Osteocyte (in vitro differentiated cells): ENCODE measurements at places on chromosomes 3 and 15.
A peak's percentile ranks its signal among the peaks of the same experiment; 100 is the strongest.

DNA sequence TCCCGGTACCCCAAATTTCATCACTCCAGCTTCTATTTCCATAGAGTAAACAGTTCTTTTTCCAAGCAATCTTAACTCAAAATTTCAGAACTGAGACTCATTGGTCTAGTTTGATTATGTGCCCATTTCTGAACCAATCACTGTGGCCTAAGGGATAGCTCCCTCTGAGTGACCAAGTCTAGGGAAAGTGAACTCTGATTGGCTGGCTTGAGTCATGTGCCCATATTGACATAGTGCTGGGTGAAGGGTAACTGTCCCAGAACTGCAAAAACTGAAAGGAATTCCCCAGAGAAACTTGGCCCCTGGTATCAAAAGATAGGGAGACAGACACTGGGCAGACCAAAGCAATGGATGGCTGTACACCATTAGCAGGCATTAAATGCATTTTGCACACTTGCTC, 171.2 kb upstream of the WNT5A start:
- H3K27ac ChIP-seq, result no peak overlapping the region
- peaks cover 4% of the 10 kb centered on the region for H3K27me3 ChIP-seq
- no peak overlapping the region for H3K4me3 ChIP-seq

DNA sequence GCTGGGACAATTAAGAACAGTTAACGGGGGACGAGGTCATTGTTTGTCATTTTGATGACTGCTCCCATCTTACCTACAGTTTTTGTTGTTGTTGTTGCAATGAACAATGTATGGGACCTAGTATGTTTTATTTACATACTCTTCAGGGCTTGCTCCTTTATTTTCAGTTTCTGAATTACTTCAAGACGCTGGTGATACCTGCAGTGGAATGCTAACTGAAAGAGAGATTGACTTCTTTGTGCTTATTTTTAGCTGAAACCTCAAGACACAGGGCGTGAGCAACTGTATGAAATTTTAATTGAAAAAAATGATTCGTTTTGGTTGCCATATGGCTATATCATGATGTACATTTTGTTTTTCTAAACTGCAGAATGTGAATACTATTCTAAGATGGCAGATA, 297.9 kb downstream of the EDEM1 start:
- no peak for DNase-seq
- no peak overlapping the region for H3K4me3 ChIP-seq
- H3K27me3 ChIP-seq, result no peaks in the 10 kb centered on the region
- H3K36me3 ChIP-seq, result no peaks in the 10 kb centered on the region
- H3K4me1 ChIP-seq, result no peaks in the 10 kb centered on the region
- H3K27ac ChIP-seq, result no peak overlapping the region

DNA sequence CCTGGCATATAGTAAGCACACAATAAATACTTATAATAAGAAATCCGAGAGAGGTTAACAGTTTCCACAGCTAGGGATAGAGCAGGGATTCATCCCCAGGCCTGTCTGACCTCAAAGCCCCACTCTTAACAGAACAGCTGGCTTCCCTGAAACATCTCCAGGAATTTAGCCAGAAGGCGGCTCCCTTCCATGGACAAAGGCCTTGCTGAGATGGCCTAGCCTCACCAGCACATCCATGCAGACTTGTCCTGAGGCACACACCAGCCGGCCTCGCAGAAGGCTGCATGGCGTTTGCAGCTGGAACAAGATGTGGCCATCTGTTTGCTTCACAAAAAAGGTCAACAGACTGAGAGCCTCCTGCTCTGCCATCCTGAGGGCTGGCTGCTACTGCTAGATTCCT, 245.4 kb downstream of the SLCO3A1 start:
- H3K4me3 ChIP-seq, result no peak overlapping the region
- no peaks in the 10 kb centered on the region for H3K4me1 ChIP-seq
- H3K36me3 ChIP-seq, result no peaks in the 10 kb centered on the region
- peaks cover 24% of the 10 kb centered on the region for H3K27me3 ChIP-seq
- H3K27ac ChIP-seq, result no peak overlapping the region

- no peak overlapping the region for H3K27ac ChIP-seq
- H3K4me1 ChIP-seq, result peaks cover 4% of the 10 kb centered on the region
- H3K36me3 ChIP-seq, result peaks cover 6% of the 10 kb centered on the region
- DNase-seq, result no peak
These were observed 136.0 kb upstream of the DAZL start for GRCh38 chr3:16741103-16741758.

GRCh38 chr3:3221528-3221927, 42.0 kb upstream of the CRBN start:
- no peaks in the 10 kb centered on the region for H3K36me3 ChIP-seq
- no peaks in the 10 kb centered on the region for H3K4me1 ChIP-seq
- H3K4me3 ChIP-seq, result no peak overlapping the region
- DNase-seq, result no peak
- H3K27ac ChIP-seq, result no peak overlapping the region
- no peaks in the 10 kb centered on the region for H3K27me3 ChIP-seq

DNA sequence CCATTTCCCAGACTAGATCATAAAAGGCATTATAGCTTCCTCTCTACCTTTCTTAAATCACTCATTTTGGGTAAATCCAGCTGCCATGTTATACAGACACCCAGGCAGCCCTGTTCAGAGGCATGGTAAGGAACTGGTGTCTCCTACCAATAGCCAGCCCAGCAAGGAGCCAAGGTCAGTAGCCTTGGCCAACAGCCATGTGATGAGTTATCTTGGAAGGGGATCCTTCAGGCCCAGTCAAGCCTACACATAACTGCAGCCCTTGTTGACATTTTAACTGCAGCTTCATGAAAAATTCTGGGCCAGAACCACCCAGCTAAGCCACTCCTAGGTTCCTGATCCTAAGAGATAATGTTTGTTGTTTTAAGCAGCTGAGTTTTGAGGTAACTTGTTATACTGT, 29.0 kb upstream of the ZMAT3 start:
- H3K27ac ChIP-seq, result no peak overlapping the region
- H3K4me3 ChIP-seq, result no peak overlapping the region
- peaks cover 3% of the 10 kb centered on the region for H3K4me1 ChIP-seq
- H3K27me3 ChIP-seq, result peaks cover 8% of the 10 kb centered on the region

- DNase-seq, result no peak
- H3K4me1 ChIP-seq, result peaks cover 72% of the 10 kb centered on the region
- peak overlapping the region; percentile 29 for H3K4me3 ChIP-seq
- no peaks in the 10 kb centered on the region for H3K27me3 ChIP-seq
- peak overlapping the region; percentile 78 for H3K27ac ChIP-seq
These were observed 5.5 kb upstream of the PLXND1 start for GRCh38 chr3:129611812-129612533.

DNA sequence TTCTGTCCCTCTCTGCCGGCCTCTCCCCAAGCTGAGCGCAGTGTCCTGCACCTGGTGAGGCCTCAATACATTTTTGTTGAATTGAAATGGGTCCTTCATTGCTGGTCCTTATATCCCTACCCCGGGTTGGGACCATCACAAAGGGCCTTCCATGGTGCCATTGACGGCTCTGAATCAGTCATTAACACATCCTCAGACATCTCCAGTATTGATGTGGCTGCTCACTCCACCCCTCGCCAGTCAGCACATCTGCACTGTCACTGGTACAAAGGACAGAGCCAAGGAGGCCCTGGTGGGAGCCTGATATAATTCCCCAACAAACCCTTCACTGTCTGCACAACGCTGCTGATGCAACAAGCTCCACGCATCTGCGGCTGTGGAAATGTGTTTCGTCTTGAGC, 191.6 kb upstream of the TOPAZ1 start:
- H3K27me3 ChIP-seq, result no peaks in the 10 kb centered on the region
- H3K4me3 ChIP-seq, result no peak overlapping the region
- no peak overlapping the region for H3K27ac ChIP-seq
- peaks cover 14% of the 10 kb centered on the region for H3K4me1 ChIP-seq

- no peaks in the 10 kb centered on the region for H3K27me3 ChIP-seq
- no peaks in the 10 kb centered on the region for H3K4me1 ChIP-seq
- H3K4me3 ChIP-seq, result no peak overlapping the region
These were observed 394.0 kb downstream of the LRTM1 start for GRCh38 chr3:54533856-54534255.

- H3K36me3 ChIP-seq, result peaks cover 56% of the 10 kb centered on the region
- H3K27me3 ChIP-seq, result no peaks in the 10 kb centered on the region
- DNase-seq, result no peak
These were observed 74.2 kb downstream of the ANKRD28 start for GRCh38 chr3:15723624-15723884.

GRCh38 chr15:70240082-70240481, 142.4 kb upstream of the TLE3 start:
- peaks cover 56% of the 10 kb centered on the region for H3K27me3 ChIP-seq
- H3K4me3 ChIP-seq, result no peak overlapping the region
- no peak for DNase-seq
- H3K4me1 ChIP-seq, result peaks cover 8% of the 10 kb centered on the region
- H3K36me3 ChIP-seq, result peaks cover 2% of the 10 kb centered on the region

GRCh38 chr3:44893097-44893496, 18.7 kb downstream of the TGM4 start:
- H3K4me1 ChIP-seq, result peaks cover 31% of the 10 kb centered on the region
- no peak overlapping the region for H3K4me3 ChIP-seq
- H3K27ac ChIP-seq, result peak overlapping the region; percentile 19
- DNase-seq, result no peak
- H3K27me3 ChIP-seq, result no peaks in the 10 kb centered on the region
- H3K36me3 ChIP-seq, result no peaks in the 10 kb centered on the region

DNA sequence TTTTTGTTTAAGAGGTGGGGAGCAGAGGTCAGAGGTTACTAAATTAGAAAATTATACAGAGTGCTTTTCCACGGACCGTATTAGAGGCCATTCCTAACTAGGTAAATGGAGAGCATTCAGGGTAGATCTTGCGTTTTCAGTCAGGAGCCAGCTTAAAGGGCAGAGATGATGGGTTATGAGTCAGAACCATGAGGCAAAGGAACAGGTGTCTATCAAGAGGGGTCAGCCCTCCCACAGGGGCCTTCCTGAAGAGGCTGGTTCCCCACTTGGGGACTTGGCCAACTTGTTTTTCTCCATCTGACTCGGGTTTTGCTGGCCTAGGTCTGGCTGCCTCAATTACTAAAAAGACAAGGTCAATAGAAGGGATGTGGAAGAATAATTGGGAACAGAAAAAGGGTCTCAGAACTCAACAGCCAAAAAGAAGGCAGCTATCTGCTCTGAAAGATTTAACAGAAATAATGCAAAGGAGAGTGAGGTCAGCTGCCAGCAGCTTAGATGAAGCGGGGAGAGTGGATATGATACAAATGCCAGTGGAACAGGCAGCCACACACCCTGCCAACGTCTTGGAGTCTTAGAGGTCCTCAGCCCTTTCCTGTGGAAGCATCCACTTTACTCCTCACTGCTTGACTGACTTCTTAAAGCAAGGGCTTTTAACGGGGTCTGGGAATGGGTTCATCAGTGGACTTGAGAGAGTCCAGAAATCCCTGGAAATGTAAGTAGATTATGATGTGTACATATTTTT, 17.6 kb downstream of the MTMR14 start:
- H3K27ac ChIP-seq, result no peak overlapping the region
- no peaks in the 10 kb centered on the region for H3K4me1 ChIP-seq
- H3K36me3 ChIP-seq, result peaks cover 57% of the 10 kb centered on the region
- DNase-seq, result no peak
- no peak overlapping the region for H3K4me3 ChIP-seq
- no peaks in the 10 kb centered on the region for H3K27me3 ChIP-seq
